Adipocyte (in vitro differentiated cells): ENCODE measurements at places on chromosomes 7 and 10.

- DNase-seq, result no peak
These were observed 13.8 kb upstream of the C10orf67 start for GRCh38 chr10:23358357-23358756.

DNA sequence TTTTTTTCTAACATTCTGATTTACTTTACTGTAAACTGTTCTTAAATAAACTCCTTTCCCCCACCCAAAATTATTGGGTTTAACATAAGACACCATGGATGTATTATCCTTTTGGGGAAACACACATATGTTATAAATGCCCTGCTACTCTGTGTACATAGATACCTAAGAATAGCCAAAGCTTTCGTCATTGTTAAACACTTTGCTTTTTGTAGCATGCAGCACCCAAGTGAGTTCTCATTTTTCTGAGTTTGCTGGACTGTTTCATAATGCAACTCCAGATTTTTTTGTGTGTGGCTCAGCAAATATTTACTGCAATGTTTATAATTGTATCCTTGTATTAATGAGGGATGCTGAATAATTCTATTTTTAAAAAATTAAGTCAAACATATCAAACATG is 86.9 kb downstream of the VTI1A start:
- peak; percentile 14 for DNase-seq

GRCh38 chr7:35418716-35419390 is 165.0 kb upstream of the TBX20 start:
- no peak for DNase-seq

- DNase-seq, result no peak
These were observed 44.7 kb downstream of the COL13A1 start for GRCh38 chr10:69846293-69846921.

- DNase-seq, result no peak
These were observed 37.0 kb upstream of the MXI1 start for GRCh38 chr10:110170142-110170971.

DNA sequence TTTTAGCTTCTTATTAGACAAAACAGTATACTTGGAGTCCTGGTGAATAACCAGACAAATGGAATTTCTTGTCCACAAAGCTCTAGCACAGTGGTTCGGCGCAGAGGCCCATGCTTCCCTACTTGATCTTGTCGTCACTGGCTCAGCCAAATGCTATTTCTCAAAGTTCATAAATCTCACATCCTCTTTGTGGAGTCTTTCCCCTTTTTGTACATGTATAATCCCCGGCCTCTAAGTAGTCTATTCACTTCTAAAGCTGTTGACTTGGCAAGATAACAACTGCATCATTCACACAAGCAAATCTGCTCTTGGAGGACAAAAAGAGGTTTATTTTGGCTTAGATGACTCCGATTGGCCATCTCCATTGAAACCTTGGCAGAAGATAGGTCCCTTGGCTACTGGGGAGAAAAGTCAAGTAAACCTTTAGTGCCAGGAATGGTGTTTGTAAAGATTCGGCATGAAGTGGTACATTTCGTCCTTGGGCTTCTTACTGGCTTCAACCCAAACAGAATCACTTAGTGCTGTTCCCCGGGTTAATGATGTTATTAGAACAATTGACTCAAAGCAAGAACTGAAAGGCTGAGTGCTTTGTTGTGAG is 5.1 kb upstream of the AKR1E2 start:
- DNase-seq, result no peak

GRCh38 chr10:32377458-32378259 is 30.7 kb upstream of the EPC1 start:
- peak; percentile 74 for DNase-seq

DNA sequence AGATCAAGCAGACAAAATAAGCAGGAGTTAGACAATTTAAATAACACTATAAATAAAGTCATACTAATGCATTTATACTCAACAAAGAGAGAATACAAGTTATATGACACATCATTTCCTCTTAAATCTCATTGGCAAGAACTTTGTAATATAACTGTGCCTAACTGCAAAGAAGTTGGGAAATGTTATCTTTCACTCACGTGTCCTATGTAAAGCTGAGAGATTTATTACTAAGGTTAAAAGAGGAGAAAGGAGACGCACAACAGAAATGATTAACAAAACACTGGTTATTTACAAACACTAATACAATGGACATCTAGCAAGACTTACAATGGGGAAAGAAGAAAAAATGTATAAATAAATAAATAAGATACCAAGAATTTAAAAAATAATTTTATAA is 12.7 kb upstream of the TMEM273 start:
- no peak for DNase-seq

GRCh38 chr10:22544325-22545068 is 169.9 kb downstream of the PIP4K2A start:
- no peak for DNase-seq

DNA sequence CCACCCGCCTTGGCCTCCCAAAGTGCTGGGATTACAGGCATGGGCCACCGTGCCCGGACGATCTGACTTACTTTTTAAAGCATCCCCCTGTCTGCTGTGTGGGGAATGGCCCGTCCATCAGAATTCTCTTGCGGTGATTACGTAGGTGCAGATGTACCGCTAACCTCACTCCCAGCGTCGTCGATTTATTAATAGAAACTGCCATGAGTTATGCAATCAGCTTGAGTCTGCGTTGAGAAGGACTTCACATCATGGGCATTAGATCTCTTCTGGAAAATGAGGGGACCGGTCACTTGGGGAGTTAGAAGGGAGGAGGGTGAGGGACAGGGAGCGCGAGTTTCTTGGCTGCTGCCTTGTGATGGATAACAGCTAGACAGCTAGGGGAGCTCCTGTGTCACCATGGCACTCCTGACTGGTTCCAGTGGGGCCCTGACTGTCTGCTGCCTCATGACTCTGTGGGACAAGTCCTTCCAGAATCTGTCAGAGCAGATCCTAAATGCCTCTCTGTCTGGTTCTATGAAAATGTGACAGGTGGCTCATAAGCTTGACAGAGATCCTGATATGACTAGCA is 35.2 kb downstream of the POR start:
- no peak for DNase-seq

DNA sequence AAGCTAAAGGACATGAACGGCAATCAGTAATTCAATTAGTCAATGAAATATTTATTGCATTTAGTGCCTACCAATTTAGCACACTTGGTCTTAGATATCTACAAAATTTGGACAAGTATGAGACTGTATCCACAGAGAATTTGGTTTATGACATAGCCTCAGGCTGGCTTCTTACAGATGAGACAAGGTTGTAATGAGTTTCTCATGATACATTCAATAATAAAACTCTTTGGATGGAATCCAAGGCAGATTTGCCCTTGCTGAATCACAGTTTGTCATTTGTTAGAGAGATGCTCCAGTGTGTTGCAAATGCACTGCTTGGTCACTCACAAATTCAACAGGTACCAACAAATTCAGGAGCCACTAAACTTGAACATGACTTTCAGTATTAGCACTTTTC is 162.5 kb downstream of the GPR37 start:
- DNase-seq, result no peak

DNA sequence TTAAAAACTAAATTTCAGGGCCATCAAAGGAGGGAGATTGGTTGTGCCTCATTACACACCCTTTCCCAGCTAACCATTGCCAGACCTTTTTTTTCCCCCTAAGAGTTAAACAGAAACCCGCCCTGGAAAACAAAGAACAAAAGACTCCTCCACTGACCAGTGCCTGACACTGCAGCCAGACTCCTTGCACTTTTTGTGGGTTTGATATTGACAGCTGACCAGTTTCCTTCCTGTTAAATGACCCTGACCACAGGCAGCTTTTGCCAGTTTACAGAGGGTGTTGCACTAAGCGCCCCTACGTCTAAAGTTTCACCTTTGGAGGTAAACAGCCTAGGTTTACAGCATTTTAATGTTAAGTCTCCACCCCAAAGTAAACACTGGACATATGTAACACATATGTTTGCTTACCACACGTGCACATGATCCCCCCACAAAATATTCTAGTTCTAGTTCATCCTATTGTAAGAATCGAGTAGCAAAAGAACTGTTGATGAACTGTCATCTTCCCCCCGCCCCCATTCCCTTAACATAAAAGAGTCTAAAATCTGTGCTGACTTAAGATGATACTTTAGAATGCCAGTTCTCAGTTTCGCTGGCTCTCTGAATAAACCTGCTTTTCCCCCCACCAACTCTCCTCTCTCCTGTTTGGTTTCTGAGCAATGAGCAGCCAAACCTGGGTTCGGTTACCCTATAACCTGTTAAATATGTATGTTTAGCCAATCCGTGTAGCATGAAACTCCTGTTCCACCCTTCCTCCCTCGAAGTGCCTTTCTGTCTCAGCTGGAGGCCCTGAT is 38.0 kb downstream of the FOXI2 start:
- no peak for DNase-seq

DNA sequence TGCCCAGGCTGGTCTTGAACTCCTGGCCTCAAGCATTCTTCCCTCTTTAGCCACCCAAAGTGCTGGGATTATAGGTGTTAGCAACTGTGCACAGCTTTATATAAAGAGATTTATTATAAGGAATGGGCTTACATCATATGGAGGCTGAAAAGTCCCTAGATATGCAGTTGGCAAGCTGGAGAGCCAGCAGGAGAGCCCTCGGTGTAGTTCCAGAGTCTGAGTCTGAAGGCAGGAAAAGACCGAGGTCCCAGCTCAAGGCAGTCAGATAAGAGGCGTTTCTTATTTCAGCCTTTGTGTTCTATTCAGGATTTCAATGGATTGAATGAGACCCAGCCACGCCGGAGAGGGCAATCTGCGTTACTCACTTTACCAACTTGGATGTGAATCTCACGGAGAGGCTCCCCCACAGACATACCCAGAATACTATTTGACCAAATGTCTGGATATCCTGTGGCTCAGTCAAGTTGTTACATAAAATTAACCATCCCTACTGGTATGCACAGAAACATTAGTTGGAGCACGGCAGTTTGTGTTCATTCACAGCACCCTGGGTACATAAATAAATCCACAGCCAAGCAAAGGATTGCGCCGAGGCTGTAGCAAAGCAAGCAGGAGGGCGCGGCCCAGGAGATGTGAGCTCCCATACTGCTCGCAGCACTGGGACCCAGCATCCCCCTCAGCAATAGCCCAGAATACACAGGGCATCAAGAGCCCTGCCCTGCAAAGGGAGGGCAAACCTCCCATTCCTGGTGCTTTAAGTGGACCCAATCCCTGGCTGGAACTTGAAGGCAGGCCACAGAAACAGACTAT is 158.4 kb upstream of the ZNF32 start:
- DNase-seq, result no peak

DNA sequence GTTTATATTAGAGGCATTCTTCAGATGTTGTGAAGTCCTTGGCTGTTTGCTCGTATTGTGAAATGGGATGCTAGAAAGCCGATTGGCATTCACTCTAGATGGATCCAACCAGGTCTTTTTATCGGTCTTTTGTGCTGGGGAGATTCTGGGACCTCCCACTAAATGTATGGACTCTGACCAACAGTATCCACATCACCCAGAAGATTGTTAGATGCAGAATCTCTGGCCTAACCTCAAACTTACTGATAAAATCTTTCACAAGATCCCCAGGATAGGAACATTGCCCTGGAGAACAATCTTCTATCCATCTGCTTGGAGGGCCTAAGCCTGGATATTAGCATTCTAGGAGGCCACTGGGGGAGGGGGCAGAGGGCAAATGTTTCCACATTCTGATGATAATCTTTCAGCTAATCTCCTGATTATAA is 160.9 kb downstream of the PLXDC2 start:
- DNase-seq, result no peak

- DNase-seq, result no peak
These were observed 208.5 kb downstream of the EBF3 start for GRCh38 chr10:129755621-129756020.

DNA sequence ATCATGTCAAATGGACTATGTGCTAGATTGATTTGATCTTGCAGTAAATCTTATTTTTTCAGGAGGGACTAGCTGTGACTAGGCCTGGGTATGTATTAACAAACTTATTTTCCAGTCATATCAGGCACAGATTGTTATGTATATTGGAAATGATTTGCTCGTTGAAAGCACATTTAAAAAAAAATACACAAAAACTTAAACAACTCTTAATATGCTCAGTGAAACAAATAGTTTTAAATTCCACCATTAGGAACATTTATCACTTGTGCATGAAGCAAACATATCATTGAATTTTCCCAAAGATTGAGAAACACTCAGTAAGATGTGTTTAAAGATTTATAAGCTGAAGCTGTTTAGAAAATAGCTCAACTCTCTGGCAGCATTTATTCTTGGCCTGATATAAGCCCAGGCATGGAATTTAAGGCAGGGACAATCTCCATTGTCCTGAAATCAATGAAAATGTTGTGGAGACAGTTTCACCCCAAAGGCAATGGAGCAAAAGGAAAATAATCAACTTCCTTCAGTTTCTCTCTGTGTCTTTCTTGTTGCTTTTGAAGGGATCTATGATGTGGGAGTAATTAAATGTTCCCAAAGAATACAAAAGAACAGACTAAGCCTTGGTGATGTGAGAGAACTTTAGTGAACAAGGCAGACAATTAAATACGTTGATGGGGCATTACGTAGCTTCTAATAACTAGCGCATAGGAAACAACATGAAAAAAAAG is 250.3 kb downstream of the GPR37 start:
- DNase-seq, result no peak

- DNase-seq, result no peak
These were observed 125.1 kb upstream of the FAM204A start for GRCh38 chr10:118467200-118467599.

- DNase-seq, result no peak
These were observed 35.4 kb upstream of the TM9SF3 start for GRCh38 chr10:96622013-96622787.

- DNase-seq, result no peak
These were observed 45.8 kb downstream of the CHST15 start for GRCh38 chr10:124047427-124048152.

DNA sequence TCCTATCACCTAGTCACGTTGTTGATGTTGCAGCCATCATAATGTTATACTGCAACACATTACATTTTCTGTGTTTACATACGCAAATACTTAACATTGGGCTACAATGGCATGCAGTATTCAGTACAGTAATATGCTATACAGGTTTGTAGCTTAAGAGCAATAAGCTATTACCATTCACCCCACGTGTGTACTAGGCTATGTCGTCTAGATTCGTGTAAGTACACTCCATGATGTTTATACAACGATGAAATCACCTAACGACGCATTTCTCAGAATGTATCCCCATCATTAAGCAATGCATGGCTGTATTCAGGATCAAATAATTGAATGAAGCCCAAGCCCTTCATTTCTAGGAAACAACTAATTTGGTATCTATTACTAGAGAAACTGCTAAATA is 43.4 kb upstream of the C1GALT1 start:
- no peak for DNase-seq

DNA sequence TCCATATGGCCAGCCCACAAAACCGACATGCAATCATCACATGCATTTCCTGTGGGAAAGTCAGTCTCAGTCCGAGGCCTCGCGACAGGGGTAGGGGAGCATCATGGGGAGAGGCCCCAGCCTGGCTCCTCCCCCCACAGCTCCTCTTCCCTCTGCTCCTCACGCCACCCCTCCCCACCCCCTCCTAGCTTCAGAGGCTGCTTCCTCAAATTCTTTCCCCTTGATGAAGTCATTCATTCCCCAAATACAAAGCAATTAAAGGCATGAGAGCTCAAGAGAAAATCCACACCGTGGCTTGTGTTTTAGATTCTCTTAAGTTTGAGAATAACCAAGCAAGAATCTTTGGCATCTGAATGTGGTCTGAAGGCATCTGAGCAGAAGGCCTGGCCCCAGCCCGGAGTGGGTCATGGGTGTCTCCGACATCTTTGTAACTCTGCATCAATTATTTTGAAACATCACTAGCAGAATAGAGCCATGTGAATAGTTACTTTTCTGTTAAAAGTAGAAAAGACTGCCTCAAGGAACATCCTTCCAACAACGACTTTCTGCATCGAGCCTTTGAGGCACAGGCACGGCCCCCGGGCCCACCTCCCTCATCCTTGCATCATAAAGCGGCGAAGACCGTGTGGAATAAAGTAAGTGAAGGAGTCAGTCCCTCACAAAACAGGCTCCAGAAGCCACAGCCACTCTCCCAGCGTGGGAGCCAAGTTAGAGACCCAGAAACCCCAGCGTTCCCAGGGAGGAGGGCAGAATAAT is 90.9 kb downstream of the DIP2C start:
- peak; percentile 92 for DNase-seq
